CD4-positive, alpha-beta T cell treated with Interleukin-21 for 1 hour (primary cell): ENCODE measurements at places on chromosomes 5 and 9.

DNA sequence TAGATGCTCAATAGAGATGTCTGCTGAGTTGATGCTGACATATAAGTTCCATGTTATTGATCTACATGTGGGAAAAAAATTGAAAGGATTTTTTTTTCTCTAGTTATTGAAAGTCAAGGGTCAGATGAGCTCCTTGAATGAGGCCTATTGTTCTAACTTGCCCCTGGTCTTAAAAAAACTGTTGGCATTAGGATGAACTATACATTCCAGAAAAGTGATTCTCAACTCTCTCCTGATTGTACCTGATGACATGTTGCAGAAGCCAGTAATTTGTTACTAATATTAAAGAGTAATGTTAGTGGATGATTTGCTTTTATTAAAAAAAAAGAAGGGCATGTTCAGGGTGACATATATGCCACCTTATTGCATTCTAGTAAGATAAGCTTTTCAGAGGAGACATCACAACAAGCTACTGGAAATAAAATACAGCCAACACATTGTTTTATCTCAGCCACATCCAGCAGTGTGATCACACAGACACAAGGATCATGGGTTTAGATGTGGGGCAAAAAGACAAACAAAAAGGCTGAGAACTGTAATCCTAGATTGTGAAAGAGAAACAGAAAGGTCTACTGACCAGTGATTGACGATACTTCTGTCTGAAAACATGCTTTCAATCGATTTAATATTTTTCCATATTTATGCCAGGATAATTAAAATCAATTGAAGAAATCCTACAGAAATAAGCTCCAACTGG lies 1314.1 kb upstream of the C9orf72 start:
- DNase-seq: no peak

GRCh38 chr5:53091289-53091688 lies 18.3 kb downstream of the MOCS2 start:
- DNase-seq: no peak

DNA sequence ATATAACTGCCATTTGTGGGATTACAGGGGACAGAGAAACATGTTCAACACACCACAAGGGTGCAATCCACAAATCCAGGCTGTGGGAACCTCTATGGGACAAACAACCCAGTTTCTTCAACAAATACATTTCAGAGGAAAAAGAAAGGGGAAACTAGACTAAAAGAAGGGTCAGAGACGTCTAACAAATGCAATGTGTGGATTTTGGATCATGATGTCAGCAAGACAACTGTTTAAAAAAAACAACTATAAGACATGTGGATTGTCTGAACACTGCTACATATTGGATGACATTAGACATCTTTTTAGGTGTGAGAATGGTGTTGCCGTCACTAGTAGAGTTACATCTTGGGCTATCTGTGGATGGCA lies 3.9 kb upstream of the RALGDS start:
- no peak for DNase-seq

GRCh38 chr9:127216210-127216887 lies 48.2 kb upstream of the GARNL3 start:
- DNase-seq: no peak

GRCh38 chr5:76733049-76733417 lies 17.1 kb downstream of the F2R start:
- DNase-seq: peak; percentile 78

DNA sequence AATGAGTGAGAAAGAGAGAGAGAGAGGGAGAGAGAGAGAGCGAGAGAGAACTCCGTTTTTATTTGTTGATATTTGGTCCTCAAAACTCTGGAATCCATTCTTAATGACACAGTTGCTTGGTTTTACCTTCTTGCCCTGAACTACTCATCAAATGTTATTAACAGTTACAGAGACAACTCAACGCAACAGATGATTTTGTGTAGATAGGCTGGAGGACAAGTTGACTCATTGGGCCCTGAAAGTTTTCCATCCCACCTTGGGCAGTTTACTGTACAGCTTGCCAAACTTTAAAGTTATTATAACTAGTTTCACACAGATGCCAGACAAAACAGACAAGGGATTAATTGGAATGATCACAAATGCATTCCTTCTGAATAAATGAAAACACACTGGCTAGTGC lies 339.9 kb downstream of the ARL15 start:
- no peak for DNase-seq

DNA sequence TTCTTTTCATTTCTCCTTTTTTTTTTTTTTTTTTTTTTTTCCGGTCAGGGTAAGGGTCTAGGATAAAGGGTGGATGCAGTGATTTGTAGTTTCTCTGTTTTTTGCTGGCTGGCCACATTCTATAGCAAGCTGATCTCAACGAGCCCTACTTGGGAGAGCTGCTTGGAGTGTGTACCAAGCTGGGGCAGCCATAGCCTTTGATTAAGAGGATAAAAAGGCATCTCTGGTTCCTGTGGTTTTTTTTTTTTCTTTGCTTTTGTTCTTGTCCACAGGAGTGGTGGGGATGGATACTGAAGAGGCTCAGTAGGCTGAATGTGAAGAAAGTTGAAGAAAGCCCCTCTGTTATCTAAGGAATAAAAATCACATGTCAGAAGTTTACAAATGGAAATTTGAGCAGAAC lies 955.3 kb upstream of the WWC1 start:
- no peak for DNase-seq

DNA sequence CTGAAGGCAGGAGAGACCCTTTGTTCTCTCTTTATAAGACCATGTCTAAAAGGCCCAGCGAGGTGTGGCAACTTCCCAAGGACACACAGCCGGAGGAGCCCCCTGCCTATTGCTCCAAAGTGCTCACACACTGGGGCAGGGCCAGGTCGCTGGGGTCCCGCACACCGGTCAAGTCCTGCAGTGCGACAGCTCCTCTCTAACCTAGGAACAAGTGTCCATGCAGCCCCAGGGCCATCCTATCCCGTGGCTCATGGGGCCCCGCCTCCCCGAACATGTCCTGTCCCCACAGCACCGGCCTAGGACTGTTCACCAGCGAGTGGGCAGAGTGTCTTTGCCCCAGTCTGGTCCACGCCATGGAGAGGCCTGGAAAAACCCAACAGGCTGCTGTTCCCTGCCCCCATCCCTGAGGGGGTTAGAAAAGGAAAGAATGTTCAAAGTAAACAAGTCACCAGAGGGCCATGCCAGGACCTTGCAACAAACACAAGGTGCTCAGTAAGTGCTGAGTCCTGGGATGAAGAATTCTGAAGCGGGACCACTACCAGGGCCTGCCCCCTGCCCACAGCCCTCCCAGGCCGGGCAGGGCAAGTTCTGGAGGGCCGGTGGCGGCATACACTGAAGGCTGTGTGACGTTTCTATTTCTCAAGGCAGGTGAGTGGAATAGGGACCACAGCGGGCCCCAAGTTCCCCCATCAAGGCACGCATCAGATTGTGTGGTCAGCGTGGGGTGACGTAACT lies 938 bp downstream of the NINJ1 start:
- peak; percentile 78 for DNase-seq

GRCh38 chr5:158929552-158930218 lies 170.0 kb downstream of the EBF1 start:
- no peak for DNase-seq

DNA sequence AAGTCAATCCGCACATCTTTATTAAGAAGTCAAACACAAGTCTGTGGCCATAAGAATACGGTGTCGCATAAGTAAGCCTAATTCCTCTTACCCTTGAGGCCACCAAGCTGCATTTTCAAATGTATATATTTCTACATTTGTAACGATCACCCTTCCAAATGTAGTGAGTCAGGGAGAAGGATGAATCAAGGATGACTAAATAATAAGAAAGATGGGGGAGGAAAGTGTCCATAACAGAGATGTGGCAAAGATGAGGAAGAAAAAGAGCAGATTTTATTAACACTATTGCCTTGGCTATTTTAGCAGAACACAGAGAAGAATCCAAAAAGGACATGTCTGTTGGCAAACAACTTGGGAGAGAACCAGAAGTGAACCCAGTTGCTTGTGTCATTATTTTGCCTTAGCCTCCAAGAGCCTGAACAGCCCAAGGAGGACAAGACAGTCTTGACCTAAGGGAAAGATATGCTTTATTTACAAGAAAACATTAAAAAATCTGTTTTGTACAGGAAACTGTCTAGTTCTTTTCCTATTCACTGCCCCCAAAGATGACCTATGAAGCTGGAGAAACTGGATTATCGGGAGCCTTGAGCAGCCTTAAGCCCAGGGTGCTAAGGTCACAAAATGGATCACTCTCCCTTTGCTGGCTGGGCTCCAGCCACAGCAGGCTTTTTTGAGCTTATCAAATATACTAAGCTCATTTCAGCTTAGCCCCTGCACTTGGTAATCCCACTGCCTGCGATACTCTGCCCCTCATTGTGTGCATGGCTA lies 101.5 kb downstream of the PLCXD3 start:
- DNase-seq: no peak

GRCh38 chr5:173581408-173582215 lies 34.8 kb downstream of the BOD1 start:
- peak; percentile 23 for DNase-seq

GRCh38 chr9:95678759-95679158 lies 162.0 kb upstream of the PTCH1 start:
- DNase-seq: no peak

- no peak for DNase-seq
These were observed 82.7 kb downstream of the C9orf152 start for GRCh38 chr9:110125207-110125751.

DNA sequence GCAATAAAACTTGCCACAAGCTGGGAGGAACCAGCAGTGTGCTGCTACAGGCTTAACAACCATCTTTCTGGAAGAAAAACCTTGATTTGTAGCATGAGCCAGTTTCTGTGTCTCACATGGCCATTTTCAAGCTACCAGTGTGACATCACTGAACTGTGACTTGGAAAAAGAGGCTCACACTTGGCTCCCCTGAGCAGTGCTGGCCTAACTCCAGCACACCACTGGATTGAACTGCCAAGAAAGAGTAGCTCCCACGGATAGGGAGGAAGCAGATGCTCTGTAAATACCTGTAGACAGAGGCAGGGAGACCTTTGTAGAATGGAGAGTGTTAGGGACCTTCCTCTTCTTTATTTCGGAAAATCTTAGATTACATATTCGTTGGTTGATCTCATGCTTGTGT lies 197.9 kb downstream of the SH3GL2 start:
- no peak for DNase-seq

- peak; percentile 56 for DNase-seq
These were observed 14.4 kb upstream of the SCGB3A1 start for GRCh38 chr5:180605554-180606214.

GRCh38 chr5:143582869-143583268 lies 179.4 kb upstream of the NR3C1 start:
- DNase-seq: no peak

DNA sequence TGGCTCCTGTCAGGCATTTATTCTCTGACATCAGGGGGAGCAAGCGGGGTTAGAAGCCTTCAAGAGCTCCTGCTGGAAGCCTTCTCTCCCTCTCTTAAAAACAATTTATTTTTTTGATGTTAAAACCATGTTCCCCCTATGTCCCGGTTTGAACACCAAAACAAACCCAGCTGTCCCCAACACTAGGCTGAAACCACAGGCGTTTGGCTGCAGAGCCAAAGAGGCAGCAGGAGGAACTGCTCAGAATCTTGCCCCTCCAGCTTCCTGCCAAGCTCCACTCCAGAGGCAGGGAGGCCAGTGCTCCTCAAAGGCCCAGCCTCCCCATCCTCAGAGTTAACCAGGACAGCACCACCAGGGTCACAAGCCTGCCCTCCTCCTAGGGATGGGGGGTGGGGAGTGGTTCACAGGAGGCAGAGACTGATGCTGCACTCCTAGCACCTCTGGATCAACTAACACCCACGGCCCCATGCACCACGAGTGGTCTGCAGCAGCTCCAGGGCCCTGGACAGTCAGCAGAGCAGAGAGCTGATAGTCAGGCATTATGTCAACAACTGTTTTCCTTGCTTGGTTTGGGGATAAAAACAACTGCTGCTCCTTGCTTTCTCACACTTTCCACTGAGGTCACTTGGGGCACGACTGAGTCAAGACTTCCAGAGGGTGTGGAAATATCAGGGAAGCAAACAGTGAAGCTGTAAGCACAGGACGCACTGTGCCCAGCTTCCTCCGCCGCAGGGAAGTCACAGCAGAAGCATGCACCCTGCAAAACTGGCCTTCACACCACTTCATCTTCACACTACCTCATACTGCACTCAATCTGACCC lies 96.5 kb upstream of the ADRA1B start:
- DNase-seq: no peak

DNA sequence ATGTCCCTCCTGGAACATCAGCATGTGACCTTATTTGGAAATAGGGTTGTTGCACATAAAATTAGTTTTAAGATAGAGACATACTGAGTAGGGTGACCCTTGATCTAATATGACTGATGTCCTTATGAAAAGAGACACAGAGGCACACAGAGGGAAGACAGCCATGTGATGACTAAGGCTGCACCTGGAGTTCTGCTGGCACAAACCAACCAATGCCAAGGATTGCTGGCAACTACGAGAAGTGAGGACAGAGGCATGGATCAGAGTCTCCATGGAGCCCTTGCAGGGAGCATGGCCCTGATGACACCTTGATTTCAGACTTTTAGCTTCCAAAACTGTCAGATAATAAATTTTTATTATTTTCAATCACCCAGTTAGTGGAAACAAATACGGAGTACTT lies 101.9 kb downstream of the FBXL7 start:
- no peak for DNase-seq

- DNase-seq: no peak
These were observed 170.4 kb upstream of the TBCA start for GRCh38 chr5:77946381-77947040.

DNA sequence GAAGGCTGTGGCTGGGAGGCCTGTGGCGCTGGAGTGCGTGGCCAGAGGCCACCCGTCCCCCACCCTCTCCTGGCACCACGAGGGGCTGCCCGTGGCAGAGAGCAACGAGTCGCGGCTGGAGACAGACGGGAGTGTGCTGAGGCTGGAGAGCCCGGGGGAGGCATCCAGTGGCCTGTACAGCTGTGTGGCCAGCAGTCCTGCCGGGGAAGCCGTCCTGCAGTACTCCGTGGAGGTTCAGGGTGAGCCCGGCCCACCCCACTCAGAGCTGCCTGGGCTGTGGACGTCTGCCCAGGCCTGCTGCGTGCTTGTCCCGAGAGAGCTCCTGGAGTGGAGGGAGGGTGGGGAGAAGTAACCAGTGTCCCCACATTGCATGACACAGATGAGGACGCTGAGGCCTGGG lies 89.2 kb downstream of the HMCN2 start:
- no peak for DNase-seq

GRCh38 chr5:177328545-177329231 lies 17.0 kb upstream of the MXD3 start:
- DNase-seq: no peak

DNA sequence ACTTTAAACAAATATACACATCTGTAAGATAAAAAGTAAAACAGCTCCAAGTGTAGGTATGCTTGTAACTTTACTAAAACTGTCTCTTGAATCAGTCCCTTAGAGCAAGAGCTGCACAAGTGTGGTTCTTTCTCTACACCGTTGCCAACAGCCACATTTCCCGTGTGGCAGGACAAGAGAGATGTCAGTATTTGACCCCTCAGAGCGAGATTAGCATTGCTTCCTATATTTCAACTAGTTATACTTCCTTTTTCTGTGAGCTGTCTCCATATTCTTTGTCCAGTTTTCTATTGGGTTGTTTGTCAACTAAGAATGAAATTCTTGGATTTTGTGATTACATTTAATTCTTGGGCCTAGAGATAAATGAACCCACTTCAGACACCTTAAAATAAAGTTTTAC lies 8.0 kb downstream of the PLIN2 start:
- no peak for DNase-seq

GRCh38 chr5:107875833-107876232 lies 205.1 kb upstream of the EFNA5 start:
- no peak for DNase-seq
